ENCODE measurements at places on chromosomes 11 and 22.
A peak's percentile ranks its signal among the peaks of the same experiment; 100 is the strongest.

GRCh38 chr22:19664951-19665783 lies 49.1 kb upstream of the SEPTIN5 start:
- no peak for DNase-seq

GRCh38 chr22:38494498-38494897 lies 11.6 kb downstream of the DDX17 start:
- no peak for DNase-seq

- no peak for DNase-seq
Measured at GRCh38 chr22:36619797-36620399, 83.7 kb downstream of the CACNG2 start.

- DNase-seq: no peak
Measured at GRCh38 chr11:1534682-1535081, 37.4 kb downstream of the DUSP8 start.

DNA sequence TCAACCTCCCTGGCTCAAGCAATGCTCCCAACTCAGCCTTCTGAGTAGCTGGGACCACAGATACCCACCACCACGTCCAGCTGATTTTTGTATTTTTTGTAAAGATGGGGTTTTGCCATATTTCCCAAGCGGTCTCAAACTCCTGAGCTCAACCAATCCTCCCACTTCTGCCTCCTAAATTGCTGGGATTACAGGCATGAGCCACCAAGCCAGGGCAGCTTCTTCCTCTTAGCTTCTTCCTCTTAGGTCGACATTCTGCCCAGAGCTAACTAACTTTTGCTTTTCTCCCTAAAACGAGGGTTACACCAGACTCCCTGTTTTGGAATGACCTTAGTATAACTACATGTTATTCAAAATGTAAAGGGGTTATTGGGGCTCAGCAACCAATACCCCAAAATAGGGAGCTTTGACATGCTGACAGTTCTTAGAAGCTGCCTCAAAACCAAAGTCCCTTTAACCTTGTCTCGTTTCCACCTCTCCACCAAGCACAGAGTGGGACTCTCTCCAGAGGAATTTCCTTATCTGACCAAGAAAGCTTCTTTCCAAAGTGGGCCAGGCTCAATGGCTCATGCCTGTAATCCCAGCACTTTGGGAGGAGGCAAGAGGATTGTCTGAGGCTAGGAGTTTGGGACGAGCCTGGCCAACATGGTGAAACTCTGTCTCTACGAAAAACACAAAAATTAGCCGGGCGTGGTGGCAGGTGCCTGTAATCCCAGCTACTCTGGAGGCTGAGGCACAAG lies 7.0 kb downstream of the HPS5 start:
- no peak for DNase-seq

DNA sequence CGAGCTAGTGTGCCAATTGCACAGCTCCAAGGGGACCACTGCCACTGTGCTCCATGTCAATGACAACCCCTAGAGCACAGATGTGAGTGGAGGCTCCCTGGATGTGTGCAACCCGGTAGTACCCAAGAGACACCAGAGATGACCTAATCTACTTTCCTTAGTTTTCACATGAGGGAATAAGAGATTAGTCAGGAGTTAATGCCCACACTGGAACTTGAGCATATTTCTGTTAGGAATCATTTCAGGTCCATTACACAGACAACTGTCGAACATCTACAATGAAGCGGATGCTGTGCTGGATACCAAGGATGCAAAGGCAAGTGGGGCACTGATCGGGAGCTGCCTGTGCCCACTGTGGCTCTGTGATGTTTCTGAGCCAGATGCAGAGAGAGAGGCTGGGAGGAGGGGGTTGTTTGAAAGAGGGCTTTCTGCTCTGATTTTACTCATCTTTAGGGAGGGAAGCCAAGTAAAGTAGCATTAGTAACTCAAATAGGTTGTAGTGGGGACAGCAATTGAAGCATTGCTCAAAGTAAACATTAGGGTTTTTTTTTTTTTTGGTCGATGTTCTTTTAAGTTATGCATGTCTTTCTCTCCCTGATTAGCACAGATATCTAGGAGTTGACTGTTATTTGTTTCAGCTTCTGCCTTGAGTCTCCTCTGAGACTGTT lies 82.5 kb upstream of the SORL1-AS1 start:
- DNase-seq: no peak

- DNase-seq: no peak
Measured at GRCh38 chr11:70319396-70320076, 49.0 kb downstream of the PPFIA1 start.

GRCh38 chr11:57668434-57668782 lies 494 bp downstream of the ZDHHC5 start:
- DNase-seq: no peak

DNA sequence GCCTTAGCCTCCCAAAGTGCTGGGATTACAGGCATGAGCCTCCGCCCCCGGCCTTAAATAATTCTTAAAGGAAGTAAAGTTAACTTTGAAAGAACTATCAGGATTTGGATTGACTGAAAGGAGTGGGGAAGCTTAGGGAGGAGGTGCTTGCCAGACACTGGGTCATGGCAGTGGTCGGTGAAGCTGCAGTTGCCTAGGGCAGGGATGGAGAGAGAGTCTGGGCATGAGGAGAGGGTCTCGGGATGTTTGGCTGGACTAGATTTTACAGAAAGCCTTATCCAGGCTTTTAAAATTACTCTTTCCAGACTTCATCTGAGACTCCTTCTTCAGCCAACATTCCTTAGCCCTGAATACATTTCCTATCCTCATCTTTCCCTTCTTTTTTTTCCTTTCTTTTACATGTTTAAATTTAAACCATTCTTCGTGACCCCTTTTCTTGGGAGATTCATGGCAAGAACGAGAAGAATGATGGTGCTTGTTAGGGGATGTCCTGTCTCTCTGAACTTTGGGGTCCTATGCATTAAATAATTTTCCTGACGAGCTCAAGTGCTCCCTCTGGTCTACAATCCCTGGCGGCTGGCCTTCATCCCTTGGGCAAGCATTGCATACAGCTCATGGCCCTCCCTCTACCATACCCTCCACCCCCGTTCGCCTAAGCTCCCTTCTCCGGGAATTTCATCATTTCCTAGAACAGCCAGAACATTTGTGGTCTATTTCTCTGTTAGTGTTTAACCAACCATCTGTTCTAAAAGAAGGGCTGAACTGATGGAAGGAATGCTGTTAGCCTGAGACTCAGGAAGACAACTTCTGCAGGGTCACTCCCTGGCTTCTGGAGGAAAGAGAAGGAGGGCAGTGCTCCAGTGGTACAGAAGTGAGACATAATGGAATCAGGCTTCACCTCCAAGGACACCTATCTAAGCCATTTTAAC lies at the start of gene NNMT:
Gene NNMT, plus strand, starts transcription at position 724 of the 929 bp plus-strand sequence. Its CDS starts 158 bp downstream, at position 882.
- DNase-seq: no peak

- no peak for DNase-seq
Measured at GRCh38 chr11:86035164-86035563, 33.7 kb downstream of the PICALM start.

- peak; percentile 5 for DNase-seq
Measured at GRCh38 chr11:45233121-45233803, 52.9 kb downstream of the SYT13 start.

DNA sequence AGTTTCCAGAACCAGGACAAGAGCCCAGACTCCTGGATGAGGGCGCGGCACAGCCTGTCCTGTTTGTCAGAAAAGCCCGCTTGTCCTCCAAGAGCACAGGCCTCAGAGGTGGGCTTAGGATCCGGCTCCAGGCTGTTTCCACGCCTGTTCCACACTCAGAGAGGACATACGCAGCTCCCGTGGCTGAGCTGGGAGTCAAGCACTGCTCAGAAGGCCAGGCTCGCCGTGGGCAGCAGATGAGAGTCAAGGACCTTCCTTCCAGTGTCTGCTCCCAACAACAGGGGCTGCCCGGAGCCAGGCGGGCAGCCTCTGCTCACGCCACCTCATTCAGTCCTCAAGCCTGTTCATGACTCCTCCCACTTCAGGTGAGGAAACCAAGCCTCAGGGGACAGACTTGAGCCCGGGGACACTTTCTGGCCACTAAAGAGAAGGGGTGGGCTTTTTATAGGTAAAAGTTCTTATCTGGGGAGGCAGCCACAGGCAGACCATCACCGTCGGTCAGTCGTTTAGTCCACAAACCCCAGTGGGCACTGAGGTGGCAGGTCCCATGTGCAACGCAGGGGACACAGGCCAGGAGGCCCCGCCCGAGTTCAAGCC lies 3.8 kb downstream of the CYB5R3 start:
- DNase-seq: no peak

GRCh38 chr11:9037046-9037780 lies 33.4 kb upstream of the NRIP3 start:
- no peak for DNase-seq

- no peak for DNase-seq
Measured at GRCh38 chr11:7585816-7586215, 72.0 kb downstream of the PPFIBP2 start.

DNA sequence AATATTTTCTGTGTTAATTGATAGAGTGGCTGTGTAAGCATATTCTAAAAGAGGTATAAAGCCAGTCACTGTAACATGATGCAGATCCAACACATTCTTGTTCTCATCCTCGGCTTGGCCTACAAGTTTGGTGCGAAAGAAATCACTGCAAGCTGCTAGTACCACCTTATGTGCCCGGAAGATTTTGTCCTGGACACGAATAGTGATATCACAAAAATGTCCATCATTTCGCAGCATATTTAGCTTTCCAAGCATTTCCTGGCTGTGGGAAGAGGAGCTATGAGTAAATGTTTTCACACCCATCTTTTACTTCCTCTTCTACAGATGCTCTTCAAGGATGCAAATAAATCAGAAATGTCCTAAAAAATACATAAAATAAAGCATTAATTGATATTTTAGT lies 53.1 kb downstream of the ZBTB44 start:
- no peak for DNase-seq

DNA sequence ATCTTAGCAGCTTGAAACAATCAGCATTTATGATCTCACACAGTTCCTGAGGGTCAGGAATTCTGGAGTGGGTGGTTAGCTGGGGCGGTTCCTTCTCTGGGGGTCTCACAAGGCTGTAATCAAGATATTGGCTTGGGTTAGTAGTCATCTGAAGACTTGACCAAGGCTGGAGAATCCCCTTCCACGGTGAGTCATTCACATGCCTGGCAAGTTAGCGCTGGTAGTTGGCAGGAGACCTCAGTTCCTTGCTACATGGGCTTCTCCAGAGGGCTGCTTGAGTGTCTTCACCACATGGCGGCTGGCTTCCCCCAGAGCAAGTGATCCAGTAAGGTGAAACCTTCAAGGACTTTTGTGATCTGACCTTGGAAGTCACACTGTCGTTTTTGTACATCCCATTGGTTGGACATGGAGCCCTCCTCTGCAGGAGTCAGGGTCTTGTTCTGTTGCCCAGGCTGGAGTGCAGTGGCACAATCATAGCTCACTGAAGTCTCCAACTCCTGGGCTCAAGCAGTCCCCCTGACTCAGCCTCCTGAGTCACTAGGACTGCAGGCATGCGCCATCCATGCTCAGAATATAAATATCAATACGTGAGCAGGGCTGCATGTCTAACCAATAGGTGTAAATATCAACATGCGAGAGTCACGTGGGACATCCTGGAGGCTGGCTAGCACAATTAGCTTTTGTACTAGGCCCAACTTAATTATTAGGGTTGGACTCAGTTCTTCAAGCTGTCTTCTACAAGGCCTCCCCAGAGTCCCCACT lies 7.2 kb upstream of the NIPSNAP1 start:
- no peak for DNase-seq

DNA sequence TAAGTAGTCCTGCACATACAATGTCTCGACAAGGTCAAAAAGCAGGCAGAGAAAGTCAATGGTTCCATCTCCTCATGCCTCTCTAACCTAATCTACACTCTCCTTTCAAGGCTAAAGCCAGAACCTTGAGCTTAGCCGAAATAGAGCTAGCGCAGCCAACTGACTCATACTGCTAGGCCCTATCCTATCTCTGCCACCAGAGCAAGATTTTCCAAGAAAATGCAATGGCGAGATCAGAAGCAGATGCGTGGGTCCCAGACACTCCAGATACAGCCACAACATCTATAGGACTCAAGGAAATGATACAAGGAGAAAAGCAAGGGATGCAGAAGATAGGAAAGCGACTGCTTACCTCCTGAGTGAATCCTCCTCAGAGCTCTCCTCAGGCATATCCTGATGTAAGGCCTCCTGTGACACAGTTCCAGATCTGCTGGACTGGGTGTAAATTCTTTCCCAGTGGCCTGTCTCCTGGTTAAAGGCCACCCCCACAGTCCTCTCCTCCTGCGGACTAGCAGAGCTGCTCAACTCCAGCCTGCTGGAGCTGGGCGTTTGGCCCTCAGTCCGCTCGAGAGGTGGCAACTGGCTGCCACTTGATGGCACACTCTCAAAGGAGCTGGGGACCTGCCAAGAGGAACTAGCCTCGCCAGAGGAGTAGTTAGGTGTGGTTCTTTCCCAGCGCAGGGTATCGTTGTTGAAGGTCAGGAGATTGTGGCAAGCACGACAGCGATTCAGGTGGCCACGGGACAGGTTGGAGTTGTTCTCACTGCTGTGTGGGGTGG lies 52.0 kb downstream of the AMBRA1 start:
- no peak for DNase-seq

DNA sequence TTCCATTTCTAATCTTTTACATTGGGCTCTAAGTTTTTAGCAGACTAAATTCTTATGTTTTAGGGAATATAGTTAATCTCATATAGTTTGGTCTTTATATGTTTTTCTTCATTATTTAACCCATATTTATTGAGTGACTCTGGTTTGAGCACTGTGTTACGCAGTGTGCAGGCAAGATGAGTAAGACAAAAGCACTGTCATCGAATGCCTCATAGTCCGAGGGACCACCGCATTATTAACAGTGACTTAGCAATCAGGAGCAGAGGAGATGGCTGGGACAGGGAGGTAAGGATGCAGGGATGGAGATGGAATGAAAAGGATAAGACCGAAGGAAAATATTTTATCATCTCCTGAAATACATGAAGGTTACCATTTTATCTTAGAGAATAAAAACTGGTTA lies 65.2 kb upstream of the CTSC start:
- no peak for DNase-seq

GRCh38 chr11:95485115-95485900 lies 254.3 kb upstream of the SESN3 start:
- DNase-seq: no peak

DNA sequence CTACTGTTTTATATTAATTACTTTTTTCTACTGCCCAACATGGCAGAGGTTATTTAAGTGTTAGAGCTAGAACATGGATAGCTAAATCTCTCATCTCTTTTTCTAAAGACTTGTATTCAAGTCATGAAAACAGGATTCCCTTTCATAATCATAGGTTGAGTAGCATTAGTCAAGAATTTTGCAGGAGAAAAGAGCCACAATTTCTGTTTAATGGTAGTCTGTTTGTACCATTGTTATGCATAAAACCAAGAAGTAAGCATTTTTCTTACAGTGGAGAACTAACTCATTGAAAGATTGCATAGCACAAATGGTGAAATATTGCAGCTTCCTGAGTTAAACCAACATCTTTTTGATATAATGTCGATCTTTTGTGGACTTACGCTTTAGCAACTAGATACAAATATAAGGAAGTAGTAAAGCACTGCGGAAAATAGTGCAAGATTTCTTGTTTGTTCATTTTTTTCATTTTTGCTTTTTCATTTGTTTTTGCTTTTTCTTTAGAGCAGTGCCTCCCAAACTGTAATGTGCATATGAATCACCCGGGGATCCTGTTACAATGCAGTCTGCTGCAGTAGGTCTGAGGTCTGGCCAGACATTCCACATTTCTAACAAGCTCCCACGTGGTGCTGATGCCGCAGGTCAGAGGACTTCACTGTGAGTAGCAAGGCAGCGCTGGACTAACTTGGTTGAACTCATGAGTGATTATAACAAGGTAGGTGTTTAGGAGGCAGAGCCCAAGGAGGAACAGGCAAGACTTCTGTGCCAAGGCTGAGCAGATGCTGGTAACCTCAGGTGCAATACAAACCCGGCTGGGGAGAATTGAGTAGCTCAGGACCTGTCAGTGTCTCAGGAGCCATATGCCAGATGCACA lies 4.6 kb downstream of the ETS1 start:
- no peak for DNase-seq

- no peak for DNase-seq
Measured at GRCh38 chr11:112524798-112525197, 264.1 kb upstream of the PLET1 start.

GRCh38 chr22:18066181-18066859 lies 11.5 kb upstream of the PEX26 start:
- DNase-seq: no peak
